OCI-M1 (cell line): ENCODE measurements at places on chromosomes 2 and 18.

DNA sequence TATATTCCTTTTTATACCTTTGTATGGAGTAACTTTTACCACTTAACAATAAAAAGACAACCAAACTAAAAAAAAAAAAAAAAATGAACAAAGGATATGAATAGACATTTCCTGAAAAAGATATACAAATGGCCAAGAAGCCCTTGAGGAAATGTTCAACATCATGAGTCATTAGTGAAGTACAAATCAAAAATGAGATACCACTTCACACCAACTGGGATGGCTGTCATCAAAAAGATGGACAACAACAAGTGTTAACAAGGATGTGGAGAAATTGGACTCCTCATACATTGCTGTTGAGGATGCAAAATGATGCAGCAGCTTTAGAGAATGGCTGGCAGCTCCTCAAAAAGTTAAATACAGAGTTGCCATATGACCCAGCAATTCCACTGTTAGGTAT is 22.6 kb upstream of the SCYGR2 start:
- DNase-seq = no peak

DNA sequence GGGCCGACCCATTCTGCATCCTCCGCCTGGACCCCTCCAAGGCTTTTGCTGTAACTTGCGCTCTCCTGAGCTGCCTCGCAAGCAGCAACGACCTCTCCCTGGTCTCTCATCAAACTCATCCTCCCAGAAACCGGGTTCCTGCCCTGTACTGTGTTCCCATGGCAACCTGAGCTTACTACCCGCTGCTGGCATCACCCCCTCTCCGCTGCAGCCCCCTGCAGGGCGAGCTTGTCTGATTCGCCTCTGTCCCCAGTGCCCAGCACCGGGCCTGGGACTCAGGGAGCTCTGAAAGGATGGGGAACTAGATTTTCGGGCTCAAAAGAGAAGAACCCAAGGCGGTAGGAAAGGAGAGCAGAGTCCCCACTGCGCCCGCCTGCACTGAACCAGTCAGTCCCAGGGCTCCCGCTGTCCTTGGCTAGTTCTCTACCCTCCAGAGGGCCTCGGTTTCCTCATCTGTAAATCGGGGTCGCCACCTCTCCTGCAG is 463 bp downstream of the HS1BP3 start:
- peak; percentile 39 for DNase-seq

- no peak for DNase-seq
These were observed 460.8 kb downstream of the RNF144A start for GRCh38 chr2:7377916-7378569.

GRCh38 chr2:104866883-104867812 is 13.2 kb downstream of the POU3F3 start:
- DNase-seq = no peak

GRCh38 chr2:27306136-27306535 is 2.1 kb downstream of the UCN start:
- no peak for DNase-seq

- DNase-seq = no peak
These were observed 274.5 kb downstream of the PIK3C3 start for GRCh38 chr18:42229211-42230210.

DNA sequence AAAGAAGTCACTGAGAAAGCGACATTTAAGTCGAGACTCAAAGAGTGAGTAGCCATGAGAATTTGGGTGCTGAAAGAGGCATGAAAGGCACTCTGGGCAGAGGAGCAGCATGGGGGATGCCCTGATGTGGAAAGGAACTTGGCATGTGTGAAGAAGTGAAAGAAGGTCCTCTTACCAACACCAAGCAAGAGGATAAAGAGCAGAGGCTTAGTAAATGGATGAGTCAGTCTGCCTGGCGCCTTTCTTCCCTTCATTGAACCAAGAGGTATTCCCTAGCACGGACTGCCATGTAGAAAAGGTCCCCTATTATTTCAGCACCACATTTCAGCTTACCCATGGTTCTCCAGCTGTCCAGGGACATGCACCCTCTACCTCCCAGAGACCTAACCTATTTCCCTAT is 221.1 kb upstream of the NRP2 start:
- no peak for DNase-seq
